ENCODE measurements at places on chromosomes 13 and 19.

DNA sequence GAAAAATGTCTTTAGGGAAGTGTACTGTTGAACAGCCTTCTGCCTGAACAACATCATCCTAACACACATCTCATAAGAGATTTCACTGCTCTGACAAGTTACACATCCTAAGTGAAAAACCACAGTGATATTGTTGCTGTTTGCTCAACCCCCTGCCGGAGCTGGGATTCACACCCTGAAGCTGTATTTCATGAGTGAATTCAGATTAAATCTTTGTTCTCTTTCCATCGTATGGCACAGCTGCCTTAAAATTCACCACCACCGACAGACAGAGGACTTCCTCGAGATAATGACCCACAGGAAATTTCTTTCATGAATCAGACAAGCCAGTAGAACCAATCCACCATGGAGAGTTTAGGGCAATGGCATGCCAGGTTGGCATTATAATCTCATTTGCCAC lies 280.8 kb downstream of the DCT start:
- DNase-seq: no peak

DNA sequence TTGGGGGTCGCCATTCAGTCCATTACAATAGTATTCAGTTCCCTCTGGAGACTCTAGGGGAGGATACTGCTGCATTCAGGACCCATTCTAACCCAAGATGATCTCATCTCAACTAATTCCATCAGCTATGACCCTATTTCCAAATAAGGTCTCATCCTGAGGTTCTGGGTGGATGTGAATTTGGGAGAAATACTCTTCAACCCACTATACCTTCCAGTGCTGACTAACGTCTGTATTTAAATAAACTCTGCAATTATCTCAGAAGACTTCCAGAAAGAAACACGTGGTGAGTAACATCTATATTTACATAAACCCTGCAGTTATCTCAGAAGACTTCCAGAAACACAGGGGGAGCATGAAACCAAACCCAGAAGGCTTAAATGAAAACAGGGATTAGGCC lies 1300.7 kb downstream of the PCDH9 start:
- DNase-seq: no peak

DNA sequence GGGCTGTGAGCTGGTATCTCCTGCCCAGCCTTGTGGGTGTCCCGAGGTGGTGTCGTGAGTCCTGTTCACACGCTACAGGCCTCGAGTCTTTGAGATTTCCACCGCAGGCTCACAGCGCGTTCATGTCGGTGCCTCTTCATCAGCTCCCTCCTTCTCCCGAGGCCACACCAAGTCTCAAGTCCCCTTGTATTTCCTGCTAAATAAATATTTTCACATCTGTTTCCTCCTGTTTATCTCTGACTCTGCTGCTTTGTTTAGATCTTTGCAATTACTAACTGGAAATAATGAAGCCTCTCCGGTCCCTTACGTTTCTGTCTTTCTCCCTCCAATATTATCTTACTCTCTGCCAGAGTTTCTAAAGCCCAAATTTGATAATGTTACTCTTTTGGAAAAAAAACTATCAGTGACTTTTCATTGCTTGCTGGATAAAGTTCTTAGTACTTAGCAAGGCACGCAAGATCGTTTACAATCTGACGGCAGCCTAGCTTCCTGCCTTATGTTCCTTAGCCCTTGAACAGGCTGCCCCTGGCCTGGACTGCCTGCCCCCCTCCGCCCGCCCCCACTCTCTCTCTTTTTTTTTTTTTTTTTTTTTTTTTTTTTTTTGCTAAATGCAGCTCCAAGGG lies 130.5 kb upstream of the RNF113B start:
- DNase-seq: no peak

DNA sequence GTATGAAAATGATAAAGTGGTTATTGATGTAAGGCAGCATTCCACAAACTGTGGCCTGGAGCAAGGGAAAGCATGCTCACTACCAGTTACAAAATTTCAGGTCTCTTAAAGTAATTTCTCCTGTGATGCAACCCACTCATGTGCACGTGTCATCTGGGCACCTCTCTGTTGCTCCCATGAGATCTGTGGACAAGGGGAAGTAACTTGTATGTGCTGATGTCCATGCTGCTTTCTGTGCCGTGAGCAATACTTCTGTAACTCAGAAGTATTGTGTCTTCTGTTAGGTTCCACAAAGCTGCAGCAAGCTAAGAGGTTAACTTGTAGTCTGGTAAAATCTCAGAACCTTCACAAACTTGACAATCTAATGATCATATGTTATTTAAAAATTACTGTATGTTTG lies 930.0 kb upstream of the SLITRK6 start:
- no peak for DNase-seq

DNA sequence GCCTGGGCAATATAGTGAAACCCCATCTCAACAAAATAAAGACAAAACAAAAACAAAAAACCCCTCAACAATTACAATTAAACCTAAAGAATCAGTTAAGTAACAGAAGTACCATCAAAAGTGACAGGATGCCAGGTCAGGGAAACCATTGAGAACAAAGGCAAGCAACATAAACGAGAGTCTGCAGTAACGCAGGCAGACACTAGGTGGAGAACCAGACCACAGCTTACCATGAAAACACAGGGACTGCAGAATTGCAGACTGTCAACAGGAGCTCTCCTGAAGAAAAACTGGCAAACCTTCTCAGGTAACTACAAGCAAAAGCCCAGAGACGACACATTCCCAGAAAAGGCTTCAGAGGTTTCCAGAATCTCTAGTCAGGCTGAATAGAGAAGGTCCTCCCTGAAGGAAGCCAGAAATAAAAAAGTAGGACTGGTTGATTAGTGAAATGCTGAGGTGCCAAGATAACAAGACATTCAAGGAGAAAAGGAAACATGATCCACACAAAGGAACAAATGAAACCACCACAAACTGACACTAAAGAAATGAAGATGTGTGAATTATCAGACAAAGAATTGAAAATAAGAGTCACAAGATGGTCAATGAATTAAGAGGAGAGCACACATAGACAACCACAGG lies 2.2 kb upstream of the ZNF665 start:
- DNase-seq: peak; percentile 84

- no peak for DNase-seq
These were observed 12.7 kb downstream of the FARP1 start for GRCh38 chr13:98155475-98156109.

DNA sequence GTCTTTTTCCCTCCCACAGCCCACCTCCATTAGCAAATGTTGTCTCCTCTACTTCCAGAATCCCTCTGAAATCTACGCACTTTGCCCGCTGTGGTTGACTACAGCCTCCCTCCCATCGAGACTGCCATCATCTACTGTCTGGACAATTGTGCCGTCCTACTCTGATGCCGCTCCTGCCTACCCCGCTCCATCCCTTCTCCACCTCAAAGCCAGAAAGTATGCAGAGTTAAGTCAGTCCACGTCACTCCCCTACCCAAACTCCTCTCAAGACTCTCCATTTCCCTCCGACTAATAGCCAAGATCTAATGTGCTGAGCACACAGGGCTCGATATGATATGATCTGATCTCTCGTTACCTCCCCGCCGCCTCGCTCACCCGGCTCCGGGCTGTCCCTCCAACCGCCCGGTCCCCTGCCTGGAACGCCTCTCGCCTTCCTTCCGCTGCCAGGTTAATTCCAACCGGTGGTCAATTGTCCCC lies 556 bp downstream of the CACTIN start:
- peak; percentile 29 for DNase-seq

- DNase-seq: peak; percentile 72
These were observed 1.2 kb downstream of the AKT1S1 start for GRCh38 chr19:49875857-49876421.

DNA sequence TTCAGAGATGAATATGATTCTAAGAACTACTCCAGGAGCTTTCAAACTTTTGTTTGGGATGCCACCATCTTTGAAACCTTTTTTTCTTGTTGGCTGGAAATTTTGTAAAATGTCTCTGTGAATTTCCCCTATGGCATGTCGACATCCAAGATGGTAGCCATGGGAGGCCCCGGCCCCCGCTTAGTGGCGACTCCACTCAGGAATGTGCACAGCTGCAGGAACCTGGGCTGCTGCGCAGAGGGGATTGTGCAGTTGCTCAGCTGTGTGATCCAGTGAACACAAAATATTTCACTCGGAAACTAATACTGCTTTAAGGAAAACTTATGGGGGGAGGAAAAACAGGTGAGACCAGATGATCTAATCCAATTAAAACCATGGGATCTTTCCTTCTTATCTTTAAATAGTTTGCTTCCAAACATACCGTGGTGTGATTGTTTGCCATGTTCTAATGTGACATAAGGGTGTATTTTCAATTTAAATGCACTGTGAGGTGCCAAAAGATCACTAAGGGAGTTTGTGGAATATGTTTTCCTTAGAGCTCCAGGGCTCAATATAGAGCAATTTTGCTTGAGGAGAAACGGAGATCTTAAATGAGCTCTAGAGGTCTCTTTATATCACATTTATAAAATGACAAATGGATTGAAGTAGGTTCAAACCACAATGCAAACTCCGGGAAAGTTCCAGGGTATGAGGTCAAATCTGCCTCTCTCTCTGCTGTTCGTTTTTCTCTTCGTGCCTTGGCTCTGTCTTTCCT lies 497.7 kb downstream of the FGF9 start:
- DNase-seq: no peak

DNA sequence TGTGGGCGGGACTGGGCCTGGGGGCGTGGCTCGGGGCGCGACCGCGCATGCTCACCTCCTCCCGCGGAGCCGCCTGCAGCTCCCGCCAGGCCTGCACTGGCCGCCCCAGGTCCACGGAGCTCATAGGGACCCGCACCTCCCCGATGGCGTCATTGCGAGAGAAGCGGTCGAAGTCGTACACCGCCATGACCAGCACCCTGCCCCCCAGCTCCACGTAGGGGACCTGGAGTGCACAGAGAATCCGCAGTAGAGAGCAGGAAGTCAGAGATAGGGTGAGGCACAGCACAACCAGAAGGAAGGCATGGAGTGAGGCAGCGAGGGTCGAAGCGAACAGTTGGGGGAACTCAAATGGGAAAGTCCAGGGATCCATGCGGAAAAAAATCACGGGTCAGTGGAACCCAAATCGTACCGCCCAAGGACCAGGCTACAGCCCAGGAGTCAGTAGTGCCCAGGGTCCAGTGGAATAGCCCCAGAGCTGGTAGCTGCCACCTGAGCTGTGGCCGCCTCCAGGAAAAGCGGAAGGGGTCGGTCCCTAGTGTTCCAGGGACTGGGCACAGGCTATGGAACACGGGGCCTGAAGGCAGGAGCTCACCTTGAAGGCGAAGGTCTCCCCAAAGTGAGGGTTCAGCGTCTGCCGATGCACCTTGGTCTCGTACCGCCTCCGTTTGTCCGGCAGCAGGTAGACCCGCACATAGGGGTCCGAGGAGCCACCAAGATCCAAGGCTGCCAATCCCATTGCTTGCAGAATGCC lies 4.8 kb downstream of the SYT5 start:
- no peak for DNase-seq

GRCh38 chr19:1273263-1274041 lies 1.9 kb upstream of the FAM174C start:
- no peak for DNase-seq

GRCh38 chr19:8573316-8573715 lies 3.9 kb downstream of the MYO1F start:
- DNase-seq: no peak

DNA sequence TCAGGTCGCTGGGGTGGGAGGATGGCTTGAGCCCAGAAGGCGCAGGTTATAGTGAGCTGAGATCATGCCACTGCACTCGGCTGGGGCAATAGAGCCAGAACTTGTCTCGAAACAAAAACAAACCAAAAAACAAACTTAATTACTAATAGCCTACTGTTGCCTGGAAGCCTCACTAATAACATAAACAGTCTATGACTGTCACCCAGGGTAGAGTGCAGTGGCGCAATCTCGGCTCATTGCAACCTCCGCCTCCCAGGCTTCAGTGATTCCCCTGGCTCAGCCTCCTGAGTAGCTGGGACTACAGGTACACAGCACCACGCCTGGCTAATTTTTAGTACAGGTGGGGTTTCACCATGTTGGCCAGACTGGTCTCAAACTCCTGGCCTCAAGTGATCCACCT lies 18.0 kb downstream of the CATSPERD start:
- no peak for DNase-seq

DNA sequence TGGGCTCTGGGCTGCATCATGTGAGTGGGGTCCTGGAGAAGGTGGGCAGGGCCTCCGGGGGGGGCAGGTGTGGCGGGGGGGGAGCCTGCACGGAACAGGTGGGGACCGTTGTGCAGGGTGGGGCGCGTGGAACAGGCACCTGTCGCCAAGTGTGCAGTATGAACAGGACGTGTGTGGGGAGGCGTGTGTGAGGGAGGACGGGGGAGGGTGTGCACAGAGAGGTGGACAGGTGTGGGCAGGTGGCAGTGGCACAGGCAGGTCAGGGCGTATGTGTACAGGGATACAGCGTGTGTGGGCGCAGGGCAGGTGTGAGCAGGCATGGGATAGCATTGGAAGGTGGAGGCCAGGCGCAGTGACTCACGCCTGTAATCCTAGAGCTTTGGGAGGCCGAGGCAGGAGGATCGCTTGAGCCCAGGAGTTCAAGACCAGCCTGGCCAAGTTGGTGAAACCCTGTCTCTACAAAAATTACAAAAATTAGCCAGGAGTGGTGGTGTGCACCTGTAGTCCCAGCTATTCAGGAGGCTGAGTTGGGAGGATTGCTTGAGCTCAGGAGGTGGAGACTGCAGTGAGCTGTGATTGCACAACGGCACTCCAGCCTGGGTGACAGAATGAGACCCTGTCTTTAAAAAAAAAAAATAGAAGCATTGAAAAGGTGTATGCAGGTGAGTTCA lies 3.2 kb downstream of the PLK5 start:
- DNase-seq: no peak

GRCh38 chr13:109665781-109666249 lies 120.6 kb downstream of the IRS2 start:
- DNase-seq: no peak

- no peak for DNase-seq
These were observed 59.5 kb upstream of the ADGRL1 start for GRCh38 chr19:14265290-14266036.

GRCh38 chr13:21686751-21687391 lies 16.0 kb downstream of the FGF9 start:
- no peak for DNase-seq

- no peak for DNase-seq
These were observed 1117.2 kb upstream of the MIR17HG start for GRCh38 chr13:90230311-90230710.

GRCh38 chr13:51793570-51794271 lies 10.2 kb downstream of the DHRS12 start:
- DNase-seq: peak; percentile 48

DNA sequence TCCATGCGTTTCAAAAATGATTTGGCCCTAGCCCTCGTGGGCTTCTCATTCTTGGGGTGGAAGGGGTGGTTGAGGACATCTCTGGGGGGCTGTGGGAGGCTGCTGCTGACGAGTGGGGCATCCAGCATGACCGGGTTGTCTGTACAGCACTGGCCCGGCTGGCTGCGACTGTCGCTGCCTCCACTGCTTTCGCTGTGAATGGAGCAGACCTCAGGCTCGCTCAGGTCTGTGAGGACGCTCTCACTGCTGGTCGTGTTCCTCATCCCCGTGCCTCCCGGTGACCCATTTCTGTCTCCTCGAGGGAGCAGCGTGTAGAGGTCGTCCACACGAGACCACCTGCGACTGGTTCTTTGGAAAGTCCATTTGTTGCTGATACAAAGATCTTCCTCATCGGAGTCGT lies 113.7 kb downstream of the KL start:
- DNase-seq: no peak

- no peak for DNase-seq
These were observed 662 bp downstream of the CBARP start for GRCh38 chr19:1237027-1237659.

Measured in NAMALWA (cell line).